Heart right ventricle (tissue), 16 donors: ENCODE measurements at places on chromosomes 1 and 21.

- DNase-seq: no peak
Observed at GRCh38 chr1:226512076-226512728, 36.4 kb upstream of the STUM start.

GRCh38 chr1:94942171-94943128 is 15.5 kb upstream of the CNN3 start:
- DNase-seq: no peak

- DNase-seq: no peak
Observed at GRCh38 chr1:163163163-163163562, 39.6 kb downstream of the RGS5 start.

DNA sequence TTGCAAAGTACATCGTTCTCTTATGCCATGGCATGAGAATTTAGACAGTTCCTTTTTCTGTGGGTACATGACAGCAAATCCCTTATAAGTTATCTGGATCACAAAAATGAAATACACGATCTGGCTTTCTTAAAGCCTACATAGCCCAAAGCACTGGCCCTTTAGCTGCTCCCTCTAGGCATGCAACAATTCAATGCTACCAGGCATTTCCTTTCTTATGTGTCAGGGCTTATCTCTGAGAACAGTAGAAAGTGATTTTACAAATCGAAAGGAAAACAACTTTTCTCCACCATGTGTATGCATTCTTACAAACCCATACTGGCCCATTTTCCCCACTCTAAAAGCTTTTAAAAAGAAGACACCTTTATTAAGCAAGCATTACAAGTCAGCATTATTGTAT is 139.7 kb downstream of the GRIK1 start:
- no peak for DNase-seq
